NCI-H1417 treated with DMSO at 0.1 percent for 48 hours (cell line): ENCODE measurements at places on chromosomes 12 and 14.

DNA sequence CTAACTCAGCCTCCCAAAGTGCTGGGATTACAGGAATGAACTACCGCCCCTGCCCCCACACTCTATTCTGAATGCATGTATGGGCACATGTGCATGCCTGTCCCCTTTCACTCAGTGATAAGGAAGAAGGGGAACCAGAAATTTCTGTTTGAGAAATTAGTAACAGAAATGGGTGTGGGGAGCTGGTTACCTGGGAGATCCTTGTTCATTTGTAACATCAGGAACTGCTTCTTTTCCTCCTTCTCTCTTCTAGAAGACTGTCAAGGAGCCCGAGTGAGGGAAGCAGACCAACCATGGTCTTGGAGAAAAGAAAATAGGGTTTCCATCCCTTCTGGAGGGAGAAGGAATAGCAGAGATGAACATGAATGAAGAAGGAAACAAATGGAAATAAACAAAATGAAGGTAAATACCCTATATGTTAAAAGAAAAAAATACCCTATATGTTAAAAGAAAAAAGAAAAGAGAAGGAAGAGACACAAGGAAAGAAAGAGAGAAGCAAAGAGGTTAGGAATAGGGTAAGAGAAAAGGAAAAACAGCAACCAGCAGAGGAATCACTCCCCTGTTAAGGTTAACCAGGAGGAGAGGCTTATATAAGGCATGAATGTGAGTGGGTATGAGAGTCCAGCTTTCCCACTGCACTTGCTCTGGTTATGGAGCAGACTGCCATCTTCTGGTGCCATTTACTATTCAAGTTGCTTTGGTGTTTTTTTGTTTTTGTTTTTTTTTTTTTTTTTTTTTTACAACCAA, 3.3 kb downstream of the PPP1R3E start:
- DNase-seq: no peak

- no peak for DNase-seq
Observed at GRCh38 chr14:72942934-72943333, 16.7 kb downstream of the DCAF4 start.

DNA sequence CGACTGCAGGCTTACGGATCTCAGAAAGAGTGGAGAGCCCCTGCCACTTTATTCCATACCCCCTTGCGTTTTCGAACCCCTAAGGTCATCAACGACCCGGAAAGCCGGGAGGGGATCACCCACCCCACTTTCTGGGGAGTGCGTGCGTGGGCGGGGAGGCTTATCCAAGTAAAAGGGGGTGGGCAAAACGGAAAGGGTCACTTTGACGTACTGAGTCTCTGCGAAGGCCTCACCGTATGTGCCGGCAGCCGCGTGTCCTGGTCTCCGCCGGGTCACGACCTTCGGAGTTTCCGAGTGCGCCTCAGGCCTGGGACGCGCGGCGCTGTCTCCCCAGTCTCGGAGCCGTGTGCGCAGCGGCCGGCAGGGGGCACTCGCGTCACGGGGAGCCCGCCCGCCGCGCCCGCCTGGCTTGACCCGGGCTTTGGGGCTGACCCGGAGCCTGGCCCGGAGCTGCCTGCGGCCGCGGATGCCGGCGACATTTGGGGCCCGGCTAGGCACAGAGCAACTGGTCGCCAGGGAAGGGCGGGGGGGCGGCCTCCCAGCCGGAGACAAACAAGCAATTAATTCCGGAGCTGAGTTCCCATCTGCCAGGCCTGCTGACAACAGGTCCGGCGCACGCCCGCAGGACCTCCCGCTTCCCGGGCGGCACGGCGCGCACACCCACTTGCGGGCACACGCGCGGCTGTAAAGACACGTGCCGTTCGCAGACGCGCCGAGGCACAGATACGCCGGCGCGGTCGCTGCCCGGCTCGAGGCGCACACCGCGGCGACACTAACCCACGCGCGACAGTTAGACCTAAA, 890 bp upstream of the KIF26A start:
- no peak for DNase-seq

DNA sequence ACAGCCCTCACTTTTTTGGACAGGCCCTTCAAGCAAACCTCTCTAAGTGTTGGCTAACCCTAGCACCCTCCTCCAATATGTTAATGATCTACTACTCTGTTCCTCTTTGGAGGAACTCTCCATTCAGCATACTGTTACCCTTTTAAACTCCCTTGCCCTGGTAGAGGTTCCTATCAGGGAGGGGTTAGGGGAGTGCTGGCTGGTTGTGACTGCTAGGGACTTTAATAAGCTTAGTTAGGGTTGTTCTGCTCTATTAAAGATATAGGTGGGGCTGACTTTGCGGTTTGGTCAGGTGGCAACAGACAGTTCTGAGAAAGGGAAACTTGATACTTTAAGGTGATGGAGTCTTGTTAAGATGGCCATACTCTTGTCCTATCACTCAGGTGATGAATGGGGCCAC, 301.5 kb upstream of the FBXO33 start:
- DNase-seq: no peak

DNA sequence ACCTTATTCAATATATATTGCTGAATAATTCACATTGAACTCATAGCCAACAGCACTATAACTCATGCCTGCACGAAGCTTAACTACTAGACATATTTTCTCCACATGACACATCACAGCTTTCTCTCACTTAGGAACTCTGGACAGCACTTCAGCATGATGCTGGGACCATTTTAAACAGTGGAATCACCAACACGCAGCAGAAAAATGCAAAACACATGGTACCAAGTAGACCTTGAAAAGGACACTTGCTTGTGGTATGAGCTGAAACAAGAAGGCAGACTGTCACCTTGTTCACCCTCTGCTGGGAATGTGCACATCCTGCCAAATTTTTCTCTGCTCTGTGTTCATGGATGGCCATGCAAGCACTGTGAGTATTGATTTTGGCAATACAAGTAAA, 34.8 kb upstream of the CD9 start:
- DNase-seq: no peak

DNA sequence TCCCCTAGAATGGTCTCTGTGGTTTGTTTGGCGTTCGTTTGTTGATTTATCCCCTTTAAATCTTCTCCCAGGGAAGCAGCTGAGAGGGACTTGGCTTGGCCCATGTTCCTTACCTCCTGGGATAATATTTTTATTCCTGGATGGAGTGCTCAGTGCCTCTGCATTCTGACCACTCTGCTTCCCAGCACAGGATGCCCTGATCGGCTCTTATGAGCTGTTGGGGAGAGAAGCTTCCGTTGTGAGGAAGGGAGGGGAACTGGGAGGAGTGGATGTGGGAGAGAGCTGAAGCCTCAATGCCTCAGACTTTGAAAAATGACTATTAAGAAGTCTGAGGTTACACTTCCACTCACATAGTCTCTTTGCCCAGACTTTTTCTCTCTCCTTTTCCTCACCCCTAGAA, 114.8 kb downstream of the SMOC1 start:
- no peak for DNase-seq

GRCh38 chr14:30309405-30309804, 249.6 kb upstream of the G2E3 start:
- DNase-seq: no peak

DNA sequence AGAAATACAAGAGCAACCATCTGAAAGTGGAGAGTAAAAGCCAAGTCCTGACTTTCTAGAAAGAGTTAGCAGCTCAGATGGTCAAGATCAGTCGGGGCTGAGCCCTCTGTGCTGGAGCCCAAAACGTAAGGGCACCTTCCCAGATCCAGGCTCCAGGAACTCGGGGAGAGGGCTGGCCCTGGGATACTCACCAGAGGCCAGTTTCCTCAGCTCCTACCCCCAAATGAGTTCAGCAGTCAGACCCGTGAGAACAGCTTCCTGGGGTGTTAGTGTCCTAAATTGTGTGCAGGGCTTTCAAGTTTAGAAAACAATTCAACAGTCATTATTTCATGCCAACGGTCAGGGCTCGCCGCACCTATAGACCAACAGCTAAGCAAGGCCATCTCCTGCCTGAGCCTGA, 147.6 kb upstream of the FKBP4 start:
- no peak for DNase-seq

DNA sequence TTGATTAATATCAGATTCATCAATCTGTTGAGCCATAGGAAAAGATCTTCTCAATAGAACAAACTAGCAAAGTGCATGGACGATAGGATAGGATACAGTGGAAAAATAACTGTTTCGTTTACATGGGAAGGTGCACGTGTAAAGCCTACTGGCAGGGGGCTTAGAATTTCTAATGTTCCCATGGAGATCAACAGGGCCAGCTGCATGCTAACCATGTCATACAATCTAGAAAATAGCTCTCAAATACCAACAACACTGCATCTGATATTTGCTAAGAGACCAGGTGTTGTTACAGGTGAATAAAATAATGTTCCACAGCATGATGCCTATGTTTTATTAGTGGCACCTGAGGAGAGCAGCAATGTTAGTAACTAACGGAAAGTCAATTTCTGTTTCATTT, 72.5 kb downstream of the ACSS3 start:
- DNase-seq: peak; percentile 99

DNA sequence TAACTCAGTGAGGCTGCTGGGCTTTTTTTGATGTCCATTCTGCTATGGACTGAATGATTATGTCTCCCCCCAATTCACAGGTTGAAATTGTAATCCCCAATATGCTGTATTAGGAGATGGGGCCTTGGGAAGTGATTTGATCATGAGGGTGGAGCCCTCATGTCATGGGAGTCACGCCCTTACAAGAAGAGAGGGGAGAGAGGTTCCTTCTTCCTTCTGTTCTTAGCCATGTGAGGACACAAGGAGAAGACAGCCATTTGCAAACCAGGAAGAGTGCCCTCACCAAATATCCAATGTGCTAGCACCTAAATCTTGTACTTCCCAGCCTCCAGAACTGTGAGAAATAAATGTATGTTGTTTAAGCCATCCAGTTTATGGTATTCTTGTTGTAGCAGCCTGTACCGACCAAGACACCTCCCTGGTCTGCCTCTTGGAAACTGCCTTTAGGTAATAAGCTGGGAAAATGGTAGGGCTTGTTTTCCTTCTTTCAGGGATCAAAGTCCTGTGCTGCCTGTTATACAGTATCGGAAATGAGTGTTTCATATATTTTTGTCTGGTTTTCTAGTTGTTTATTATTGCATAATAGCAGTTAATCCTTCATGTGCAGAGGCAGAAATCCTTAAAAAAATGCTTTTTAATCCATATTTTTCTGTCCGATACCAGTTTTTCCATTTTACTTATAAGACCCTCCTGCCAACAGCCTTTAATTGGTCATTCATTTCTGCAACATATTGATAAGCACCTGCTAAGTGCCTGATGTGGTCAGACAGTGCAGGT, 16.3 kb downstream of the BORCS5 start:
- DNase-seq: no peak

DNA sequence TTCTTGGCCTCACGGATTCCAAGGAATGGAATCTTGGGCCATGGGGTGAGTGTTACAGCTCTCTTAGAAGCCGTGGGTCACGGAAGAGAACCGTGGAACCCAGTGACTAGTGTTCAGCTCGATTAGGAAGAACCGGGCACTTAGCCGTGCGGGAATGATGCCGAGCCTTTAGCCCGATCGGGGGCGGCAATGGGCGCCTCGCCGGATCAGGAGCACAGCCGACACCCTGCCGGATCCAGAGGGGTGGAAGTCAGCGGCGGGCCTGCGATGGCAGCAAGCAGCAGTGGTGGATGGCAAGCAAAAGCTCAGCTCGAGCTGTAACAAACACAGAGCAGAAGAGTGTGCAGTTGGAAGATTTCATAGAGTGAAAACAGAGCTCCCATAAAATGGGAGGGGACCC, 21.1 kb upstream of the ULK1 start:
- DNase-seq: no peak

DNA sequence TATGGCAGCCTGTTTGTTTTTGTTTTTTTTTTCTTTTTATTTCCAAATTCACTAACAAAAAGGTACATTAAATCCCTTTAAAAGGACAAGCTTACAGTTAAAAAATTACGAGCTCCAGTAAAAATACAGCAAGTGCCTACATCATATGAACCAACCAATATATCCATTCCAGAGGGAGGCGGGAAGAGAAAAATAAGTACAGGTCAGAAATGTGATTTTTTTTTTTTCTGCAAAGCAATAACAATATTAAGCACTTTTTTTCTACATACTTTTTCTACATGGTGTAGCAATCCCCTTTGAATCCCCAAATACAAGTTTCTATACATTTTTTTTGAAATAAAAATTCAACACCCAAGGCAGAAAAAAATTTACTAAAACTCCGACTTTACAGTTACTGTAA, 100.6 kb downstream of the BCL11B start:
- DNase-seq: no peak

- DNase-seq: no peak
Observed at GRCh38 chr12:95986635-95987570, 9.2 kb downstream of the HAL start.

DNA sequence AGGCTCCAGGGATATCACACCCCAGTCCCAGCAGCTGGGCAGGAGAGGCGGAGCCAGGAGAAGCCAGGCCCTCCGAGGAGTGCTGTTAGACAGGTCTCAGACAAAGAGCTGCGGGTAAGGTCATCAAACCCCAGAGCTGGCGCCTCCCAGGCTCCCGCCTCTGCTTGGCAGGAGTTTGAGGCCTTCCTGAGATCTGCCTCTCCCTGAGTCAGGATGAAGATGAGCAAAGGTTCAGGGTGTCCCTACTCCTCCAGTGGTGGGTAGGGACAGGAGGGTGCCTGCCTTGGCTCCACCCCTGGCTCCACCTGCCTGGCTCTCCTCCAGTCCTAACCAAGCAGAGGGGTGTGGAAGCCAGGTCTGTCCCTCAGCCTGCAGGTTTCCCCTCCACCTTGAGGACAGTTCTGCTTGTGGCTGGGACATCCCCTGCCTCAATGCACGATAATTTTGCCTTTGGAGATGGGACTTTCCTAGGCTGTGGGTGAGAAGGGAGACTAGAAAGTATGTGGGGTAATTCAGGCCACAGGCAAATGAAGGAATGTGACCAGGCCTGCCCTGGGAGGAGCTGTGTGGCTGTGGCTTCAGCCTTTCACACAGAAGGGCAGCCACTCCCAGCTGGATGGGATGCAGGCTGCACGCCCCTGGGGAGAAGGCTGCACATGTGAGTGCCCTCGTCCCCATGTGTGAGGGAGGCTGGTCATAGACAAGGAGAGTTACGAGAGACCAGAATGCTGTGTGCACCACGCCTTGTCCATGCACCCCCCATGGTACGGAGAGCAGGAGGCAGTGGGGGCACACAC, 2.2 kb downstream of the PLEKHG6 start:
- DNase-seq: no peak
